ENCODE measurements at places on chromosomes 4 and X.

DNA sequence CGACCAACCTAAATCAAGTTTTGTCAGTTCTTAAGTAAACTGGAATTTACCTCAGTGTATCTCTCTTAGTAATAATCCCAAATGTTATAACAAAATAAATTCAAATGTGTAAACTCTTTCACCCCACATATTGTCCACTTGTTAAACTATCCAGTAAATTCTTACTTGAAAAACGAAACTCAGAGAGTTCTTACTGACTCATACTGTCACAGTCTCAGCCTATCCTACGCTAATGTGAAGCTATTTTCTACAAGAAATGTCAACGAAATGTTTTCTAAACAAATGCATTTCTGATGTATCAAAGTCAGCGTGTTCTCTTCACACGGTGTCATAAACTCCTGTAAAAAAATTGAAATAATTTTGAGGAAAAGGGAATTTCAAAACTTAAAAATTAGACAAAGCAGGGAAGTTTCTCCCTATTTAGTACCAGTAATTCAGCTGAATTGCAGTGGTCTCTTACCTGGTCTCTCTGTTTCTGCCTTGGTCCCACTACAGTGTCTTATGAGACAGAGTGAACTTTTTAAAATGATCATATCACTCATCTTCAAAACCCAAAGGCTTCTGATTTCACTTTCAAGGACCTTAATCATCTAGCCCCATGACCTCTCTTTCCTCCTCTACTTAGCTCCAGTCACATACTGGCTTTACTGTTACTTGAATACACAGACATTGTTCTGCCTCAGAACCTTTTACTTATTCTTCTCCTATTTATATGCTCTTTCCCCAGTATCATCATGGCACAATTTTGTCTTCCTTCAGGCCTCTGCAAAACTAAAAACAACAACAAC is 63.3 kb downstream of the DCAF8L1 start:
- no peak for DNase-seq

GRCh38 chr4:3303923-3304710 is 11.3 kb downstream of the RGS12 start:
- DNase-seq, result no peak

DNA sequence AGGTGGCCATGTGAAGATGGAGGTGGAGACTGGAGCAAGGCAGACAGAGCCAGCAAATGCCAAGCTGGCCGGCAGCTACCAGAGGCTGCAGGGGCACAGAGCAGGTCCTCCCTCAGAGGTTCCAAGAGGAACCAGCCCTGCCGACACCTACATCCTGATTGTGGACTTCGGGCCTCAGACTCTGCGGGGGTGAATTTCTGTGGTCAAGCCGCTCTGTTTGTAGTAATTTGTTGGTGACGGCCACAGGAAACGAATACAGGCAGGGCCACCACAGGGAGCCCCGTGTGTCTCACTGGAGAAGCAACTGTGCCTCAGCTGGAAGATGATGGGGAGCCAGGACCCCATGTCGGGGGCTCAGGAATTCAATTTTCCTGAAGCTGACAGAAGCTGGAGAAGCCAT is 28.3 kb downstream of the ZFYVE28 start:
- DNase-seq, result no peak

GRCh38 chr4:76803522-76803921 is 94.4 kb downstream of the SOWAHB start:
- peak; percentile 72 for DNase-seq

GRCh38 chr4:11506194-11506593 is 77.5 kb upstream of the HS3ST1 start:
- no peak for DNase-seq

DNA sequence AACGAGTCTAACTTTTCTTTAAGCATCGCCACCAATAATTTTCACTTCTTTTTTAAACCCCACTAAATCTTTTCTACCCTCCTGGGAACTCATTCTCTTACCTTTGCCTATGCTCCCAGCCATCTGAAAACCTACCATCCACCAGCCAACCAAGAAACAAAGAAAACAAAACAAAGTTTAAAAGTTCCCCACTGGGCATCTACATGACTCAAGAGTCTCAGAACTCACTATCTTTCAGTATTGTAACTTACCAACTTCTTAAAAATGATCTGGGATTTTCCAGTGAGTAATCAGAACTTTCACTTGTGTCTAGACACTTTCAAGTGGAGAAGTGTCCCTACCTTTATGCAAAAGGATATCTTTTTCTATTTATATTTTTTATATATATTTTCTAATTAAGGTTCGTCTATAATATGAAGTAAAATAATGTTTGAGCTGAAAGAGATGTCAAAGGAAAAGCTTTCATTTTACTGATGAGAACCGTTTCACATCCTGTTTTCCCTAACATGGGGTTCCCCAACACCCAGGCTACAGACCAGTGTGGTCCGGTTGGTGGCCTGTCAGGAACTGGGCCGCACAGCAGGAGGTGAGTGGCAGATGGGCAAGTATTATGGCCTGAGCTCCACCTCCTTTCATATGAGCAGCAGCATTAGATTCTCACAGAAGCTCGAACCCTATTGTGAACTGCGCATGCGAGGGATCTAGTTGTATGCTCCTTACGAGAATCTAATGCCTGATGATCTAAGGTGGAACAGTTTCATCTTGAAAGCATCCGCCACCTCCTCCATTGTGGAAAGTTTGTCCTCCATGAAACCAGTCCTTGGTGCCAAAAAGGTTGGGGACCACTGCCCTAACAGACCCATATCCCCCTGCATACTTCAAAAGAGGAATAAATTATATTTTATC is 9.8 kb upstream of the TIGD2 start:
- no peak for DNase-seq

DNA sequence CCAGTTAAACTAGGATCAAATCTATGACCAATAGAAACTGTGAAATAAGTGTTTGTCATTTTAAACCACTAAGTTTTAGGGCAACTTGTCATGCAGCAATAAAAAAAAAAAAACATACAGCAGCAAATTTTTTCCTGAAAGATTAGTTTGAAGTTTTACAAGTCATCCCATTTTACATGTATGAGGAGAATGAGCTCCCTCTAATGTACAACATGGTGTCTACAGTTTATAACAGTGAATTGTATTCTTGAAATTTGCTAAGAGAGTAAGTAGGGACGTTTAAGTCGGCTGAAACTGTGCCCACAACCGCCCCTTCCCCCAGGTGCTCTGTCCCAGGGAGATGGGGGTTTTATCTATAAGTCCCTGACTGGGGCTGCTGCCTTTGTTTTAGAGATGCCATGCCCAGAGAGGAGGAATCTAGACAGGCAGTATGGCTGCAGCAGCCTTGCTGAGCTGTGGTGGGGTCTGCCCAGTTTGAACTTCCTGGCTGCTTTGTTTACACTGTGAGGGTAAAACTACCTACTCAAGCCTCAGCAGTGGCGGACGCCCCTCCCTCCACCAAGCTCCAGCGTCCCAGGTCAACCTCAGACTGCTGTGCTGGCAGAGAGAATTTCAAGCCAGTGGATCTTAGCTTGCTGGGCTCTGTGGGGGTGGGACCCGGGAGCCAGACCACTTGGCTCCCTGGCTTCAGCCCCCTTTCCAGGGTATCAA is 499.3 kb upstream of the CT83 start:
- DNase-seq, result peak; percentile 32

DNA sequence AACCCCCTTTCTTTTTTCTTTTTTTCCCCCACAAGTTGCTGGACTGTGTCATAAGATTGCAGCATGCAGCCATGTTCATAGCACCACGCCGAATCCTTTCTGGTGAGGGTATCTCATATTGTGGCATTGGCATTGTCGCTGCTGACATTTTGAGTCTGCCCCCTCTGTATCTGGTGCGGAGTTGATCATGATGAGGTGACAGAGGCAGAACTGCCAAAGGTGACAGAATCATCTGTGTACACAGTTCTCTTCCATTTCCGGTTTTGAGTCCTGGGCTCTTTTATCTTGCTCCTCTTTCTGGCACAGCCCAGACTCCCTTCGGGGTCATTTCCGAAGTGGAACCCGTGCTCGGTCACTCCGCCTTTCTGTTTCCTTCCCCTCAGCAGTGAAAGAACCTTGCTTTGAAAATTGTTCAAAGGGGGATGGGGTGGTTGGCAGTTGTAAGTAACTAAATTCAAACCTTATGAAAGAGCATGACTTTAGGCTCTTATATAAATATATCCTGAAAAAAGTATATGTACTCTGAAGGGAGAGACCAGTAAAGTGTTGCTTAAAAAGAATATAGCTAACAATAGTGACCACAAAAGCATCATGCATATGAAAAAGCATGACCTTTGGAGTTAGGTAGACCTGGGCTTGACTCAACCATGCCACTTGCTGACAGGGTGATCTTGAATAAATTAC is 55.0 kb upstream of the BMP2K start:
- DNase-seq, result peak; percentile 51

- peak; percentile 82 for DNase-seq
Observed at GRCh38 chr4:106587558-106587957, 219.0 kb upstream of the GIMD1 start.

GRCh38 chr4:8785656-8786142 is 85.9 kb downstream of the HMX1 start:
- no peak for DNase-seq

DNA sequence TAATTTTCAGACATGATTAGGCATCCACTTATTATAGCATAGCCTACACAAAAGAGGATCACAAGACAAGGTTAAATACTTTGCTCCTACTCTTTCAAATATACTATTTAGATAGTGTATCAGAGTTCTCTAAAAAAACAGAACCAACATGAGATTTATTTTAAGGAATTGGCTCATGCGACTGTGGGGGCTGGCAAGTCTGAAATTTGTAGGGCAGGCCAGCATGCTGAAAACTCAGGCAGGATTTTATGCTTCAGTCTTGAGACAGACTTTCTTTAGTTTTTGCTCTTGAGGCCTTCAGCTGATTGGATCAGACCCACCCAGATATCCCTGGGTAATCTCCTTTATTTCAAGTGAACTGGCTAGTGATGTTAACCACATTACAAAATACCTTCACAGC is 169.5 kb downstream of the MAML3 start:
- no peak for DNase-seq

GRCh38 chrX:39409246-39409917 is 608.1 kb downstream of the MID1IP1 start:
- no peak for DNase-seq

- DNase-seq, result no peak
Observed at GRCh38 chrX:28946846-28947245, 359.6 kb downstream of the IL1RAPL1 start.

DNA sequence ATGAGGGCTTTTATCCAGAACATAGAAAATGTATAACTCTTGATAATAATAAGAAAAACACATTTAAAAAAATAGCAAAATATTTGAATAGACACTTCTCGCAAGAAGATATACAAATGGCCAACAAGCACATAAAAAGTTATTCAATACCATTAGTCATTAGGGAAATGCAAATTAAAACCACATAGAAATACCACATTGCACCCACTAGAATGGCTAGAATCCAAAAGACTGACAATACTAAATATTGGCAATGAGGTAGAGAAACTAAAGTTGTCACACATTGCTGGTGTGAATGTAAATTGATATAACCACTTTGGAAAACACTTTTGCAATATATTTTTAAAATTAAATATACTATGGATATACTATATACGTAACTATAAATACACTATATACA is 754.3 kb upstream of the MAGEB2 start:
- no peak for DNase-seq

All from muscle of back (tissue), 13 donors.